ENCODE measurements at places on chromosomes 4 and X.

- no peak for DNase-seq
These were observed 126.7 kb upstream of the EDNRA start for GRCh38 chr4:147354237-147354636.

GRCh38 chrX:2690856-2691542 lies at the start of gene CD99:
Gene CD99 (plus strand): TSS chrX:2691295. CDS start chrX:2691361, 66 bp downstream.
- DNase-seq, result peak; percentile 90

DNA sequence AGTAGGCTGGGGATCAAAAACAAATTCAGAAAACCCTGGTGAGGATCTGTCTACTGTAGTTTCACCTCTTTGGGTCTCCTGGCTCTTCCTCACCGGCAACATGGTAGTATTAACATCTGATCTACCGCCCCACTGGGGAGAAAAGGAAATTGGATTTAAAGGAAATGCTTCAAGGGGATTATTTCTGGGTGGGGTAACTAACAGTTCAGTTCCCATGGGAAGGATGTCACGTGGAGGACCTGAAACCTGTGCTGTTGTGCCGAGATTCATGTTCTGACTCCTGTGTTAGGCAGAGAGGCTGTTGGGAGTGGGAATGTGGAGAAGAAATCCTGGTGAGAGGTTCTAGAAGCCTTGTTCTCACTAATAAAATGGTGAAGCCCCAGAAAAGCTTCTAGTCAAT lies 254.4 kb downstream of the BCOR start:
- no peak for DNase-seq

- DNase-seq, result no peak
These were observed 161.7 kb downstream of the EMCN start for GRCh38 chr4:100356172-100356571.

DNA sequence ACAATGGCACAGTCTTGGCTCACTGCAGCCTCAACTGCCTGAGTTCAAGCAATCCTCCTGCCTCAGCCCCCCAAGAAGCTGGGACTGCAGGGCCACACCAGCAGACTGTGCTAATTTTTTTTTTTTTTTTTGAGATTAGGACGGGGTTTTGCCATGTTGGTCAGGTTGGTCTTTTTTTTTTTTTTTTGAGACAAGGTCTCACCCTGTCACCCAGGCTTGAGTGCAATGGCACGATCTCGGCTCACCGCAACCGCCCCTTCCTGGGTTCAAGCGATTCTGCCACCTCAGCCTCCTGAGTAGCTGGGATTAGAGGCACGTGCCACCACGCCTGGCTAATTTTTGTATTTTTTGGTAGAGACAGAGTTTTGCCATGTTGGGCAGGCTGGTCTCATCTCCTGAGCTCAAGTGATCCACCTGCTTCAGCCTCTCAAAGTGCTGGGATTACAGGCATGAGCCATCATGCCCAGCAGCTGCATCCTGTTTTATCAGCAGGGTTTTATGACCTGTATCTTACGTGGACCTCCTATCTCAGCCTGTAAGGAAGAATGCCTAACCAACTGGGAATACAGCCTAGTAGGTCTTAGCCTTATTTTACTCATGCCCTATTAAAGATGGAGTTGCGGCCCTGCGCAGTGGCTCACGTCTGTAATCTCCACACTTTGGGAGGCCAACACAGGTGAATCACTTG lies 13.2 kb upstream of the MRPL1 start:
- DNase-seq, result no peak

DNA sequence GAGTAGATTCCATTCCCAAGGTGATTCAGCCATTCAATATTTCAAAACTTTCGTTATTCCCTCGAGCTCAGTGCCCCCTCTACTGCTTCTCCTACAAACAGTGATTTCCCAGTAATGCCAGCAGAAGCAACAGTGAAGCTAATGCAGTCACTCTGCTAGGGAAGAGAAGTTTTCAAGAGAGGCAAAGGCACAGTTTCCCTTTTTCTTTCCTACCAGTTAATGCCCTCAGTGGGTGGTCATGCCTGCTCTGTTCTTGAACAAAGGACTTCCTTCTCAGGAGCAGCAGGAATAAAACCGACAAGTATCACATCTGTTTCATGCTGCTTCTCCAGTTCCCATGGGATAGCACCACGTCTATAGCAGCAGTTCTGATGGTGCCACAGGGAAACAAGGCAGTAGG lies 317.2 kb downstream of the TENM3 start:
- no peak for DNase-seq

DNA sequence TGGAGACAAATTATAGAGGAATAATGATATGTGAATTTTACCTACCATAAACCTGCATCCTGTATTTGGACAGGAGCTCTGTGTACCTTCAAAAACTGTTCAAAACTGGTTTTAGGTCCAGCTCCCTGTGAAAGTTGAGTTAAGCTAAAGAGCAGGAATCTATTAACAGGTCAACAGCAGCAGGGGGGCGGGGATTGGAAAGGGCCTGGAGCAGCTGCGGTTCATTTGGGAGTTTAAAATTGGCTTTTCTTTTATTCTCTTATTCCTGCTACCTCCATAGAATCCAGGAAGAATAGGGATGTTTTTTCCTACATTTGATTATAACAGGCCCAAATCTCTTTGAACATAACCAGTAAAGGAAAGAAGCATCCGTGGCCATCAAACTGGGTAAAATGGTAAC lies 23.8 kb downstream of the SHROOM3 start:
- DNase-seq, result no peak

GRCh38 chr4:140255467-140255866 lies 101.5 kb upstream of the MAML3 start:
- DNase-seq, result no peak

GRCh38 chr4:8904041-8904501 lies 32.4 kb upstream of the HMX1 start:
- DNase-seq, result no peak

DNA sequence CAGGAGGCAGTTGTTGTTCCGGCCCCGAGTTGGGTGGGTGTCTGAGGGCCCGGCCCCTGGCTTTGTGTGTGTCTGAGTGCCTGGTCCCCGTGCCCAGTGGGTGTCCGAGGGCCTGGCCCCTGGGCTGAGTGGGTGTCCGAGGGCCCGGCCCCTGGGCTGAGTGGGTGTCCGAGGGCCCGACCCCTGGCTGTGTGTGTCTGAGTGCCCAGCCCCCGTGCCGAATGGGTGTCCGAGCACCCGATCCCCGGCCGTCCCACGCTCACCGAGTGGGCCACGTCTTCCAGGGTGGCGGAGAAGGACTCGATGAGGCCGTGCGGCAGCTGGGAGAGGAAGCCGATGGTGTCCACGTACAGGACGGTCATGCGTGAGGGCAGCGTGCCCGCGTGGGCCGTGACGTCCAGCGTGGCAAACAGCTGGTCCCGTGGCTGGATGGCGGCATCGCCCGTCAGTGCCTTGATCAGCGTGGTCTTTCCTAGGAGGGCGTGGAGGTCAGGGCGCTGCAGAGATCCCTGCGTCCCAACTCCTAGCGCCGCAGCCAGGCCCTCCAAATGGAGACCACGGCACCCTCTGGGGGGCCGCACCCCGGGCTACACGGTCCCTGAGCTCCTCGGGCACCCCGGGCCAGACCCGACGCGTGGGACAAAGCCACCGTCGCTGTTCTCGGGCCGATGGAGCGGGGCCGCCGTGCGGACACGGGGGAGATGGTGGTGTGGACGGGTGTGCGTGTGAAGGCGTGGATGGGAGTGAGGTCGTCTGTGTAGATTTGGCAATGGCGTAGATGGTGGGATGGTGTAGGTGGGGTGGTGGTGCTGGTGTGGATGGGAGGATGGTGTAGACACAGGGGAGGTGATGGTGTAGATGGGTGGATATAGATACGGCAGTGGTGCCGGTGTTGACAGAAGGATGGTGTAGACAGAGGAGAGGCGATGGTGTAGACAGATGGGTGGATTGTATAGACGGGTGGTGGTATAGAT lies 7.2 kb downstream of the GTPBP6 start:
- DNase-seq, result no peak

- DNase-seq, result no peak
These were observed 867.1 kb upstream of the TENM3 start for GRCh38 chr4:181376058-181376457.

GRCh38 chr4:87910795-87911194 lies 64.7 kb upstream of the SPP1 start:
- DNase-seq, result no peak

DNA sequence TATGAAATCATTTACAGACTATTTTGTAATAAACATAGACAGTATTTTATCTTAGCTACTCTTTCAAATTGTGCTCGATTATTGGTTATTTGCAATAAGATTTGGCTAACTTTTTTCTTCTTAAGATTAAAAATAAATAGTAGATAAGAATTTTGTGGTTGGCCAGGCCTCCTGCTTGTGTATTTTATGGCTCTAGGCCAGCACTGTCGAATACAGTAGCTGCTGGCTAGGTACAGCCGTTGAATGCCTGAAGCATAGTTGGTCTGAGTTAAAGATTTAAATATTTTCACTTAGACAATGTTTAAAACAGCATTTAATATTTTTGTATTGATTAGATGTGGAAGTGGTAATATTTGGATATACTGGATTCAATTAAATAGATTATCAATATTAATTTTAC lies 481.0 kb downstream of the SPRY1 start:
- no peak for DNase-seq

GRCh38 chrX:40098264-40099054 lies 701 bp upstream of the BCOR start:
- DNase-seq, result peak; percentile 65

DNA sequence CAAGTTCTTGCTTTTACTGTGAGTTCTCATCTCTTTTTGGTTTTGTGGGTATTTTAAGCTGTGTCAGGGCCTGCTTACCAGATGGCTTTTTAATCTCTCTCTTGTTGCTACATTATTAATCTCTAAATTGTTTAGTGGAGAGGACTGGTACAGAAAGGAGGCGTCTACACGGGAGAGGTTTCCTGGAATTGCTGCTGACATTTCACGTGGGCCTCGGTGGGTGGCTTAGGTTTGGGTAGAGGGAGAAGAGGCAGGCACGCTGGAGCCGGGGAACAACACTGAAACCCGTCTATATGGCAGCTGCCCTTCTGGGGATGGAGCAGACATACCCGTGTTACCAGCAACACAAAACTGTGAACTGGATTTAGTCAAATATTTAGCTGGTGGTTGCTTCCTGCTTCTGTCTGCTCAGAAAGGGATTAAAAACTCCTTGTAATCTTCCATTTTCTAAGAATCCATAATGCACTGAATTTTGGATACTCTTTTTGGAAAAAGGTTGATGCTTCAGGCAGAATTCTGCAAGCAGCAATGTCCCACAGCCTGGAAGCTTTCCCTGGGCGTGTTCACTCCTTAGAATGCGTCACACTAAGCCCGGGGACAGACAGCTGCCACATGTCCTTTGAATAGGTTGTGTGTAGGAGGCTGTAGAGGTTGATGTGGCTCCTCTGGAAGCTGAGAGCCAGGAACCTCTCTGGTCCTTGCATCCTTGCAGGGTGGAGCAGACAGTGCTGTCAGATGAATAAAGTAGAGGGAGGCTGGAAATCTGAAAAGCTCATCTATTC lies 199.8 kb upstream of the GATB start:
- no peak for DNase-seq

DNA sequence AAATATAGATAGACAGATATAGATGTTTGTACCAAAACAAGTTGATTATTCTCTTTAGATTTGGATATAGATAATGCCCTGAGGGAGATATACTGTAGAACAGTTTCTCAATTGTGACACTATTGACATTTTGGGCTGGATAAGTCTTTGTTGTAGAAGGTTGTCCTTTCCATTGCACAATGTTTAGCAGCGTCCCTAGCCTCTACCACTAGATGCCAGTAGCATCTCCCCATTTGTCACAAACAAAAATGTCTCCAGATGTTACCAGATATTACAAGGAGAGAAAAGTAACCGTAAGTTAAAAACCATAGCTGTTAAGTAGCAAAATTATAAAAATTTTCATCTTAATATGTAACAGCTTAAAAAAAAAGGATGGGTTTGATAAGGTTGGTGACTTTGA lies 2595.3 kb downstream of the ARAP2 start:
- DNase-seq, result no peak

- no peak for DNase-seq
These were observed 492 bp upstream of the SLIT2 start for GRCh38 chr4:20251031-20251795.

DNA sequence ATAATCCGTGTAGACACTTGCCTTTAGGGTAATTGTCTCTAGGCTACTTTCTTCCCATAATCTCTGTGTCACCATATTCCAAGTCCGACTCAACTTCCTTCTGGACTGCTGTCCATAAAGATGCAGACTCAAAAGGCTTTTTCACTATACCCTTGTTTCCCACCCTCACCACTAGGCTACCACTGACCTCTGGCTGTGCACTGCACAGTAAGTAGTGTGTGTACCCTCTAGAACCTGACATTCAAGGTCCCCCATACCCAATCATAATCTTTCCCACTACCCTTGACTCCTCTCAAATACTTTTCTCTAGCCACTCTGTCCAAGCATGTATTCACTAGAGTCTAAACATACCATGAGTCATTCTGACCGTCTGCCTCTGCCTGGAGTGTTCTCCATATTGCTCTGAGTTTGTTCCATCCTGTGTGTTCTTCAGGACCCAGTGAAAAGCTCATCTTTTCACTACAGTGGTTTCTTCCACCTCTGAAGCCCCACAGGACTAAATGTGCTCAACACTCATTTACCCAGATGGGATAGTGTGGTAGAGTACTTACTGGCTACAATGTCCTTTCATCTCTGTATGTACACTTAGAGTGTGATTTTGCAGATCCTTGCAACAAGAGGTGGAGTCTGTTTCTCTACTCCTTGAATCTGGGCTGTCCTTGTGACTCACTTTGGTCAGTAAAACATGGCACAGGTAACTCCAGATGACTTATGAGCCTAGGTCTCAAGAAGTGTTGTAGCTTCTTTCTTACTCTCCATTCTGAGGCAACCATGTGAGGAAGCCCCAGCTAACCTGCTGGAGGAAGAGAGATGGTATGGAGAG lies 17.4 kb downstream of the JADE3 start:
- DNase-seq, result no peak

- DNase-seq, result no peak
These were observed 12.6 kb downstream of the TLR8 start for GRCh38 chrX:12919051-12919450.

- no peak for DNase-seq
These were observed 283.5 kb downstream of the C4orf33 start for GRCh38 chr4:129379429-129379828.

GRCh38 chr4:72112514-72113156 lies 80.8 kb downstream of the NPFFR2 start:
- DNase-seq, result peak; percentile 13

DNA sequence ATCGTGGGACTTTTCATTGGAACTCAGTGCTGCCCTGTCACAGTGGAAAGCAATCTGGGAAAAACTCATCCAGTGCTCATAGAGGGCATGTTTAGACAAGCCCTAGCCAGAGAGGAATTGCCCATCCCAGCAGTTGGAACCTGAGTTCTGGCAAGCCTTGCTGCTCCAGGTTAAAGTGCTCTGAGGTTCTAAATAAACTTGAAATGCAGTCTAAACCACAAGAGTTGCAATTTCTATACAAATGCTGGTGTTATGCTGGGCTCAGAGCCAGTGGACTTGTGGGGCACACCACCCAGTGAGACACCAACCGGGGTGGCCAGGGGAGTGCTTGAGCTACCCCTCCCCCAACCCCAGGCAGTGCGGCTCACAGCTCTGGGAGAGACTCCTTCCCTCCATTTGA lies 142.8 kb upstream of the PPP1R2C start:
- DNase-seq, result no peak

DNA sequence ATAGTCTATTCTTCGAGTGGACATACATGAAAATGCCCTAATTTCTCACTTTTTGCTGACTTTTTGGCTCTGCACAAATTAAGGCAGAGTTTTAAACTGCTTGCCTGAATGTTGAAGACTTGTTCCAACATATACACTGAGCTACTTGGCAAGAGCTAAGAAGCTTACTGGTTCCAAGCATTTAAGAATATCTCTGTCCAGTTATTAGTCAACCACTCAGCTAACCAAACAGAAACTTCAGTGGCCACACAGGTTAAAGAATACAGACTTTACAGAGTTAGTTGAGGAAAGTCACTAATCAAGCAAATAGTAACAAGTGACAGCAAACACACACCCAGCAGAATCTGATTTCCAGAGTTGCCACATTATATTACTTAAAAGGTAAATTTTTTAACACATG lies 35.5 kb downstream of the AMER1 start:
- DNase-seq, result no peak

All from activated CD4-positive, alpha-beta T cell treated with anti-CD3 and anti-CD28 coated beads, Interleukin-2, amount 10 ng/mL, durations not matched to agents 7 days and 5 days (primary cell).